Head of caudate nucleus (tissue), 42 donors: ENCODE measurements at places on chromosomes 5 and 9.

GRCh38 chr9:68506551-68506950 lies 34.1 kb downstream of the TMEM252 start:
- DNase-seq: no peak

DNA sequence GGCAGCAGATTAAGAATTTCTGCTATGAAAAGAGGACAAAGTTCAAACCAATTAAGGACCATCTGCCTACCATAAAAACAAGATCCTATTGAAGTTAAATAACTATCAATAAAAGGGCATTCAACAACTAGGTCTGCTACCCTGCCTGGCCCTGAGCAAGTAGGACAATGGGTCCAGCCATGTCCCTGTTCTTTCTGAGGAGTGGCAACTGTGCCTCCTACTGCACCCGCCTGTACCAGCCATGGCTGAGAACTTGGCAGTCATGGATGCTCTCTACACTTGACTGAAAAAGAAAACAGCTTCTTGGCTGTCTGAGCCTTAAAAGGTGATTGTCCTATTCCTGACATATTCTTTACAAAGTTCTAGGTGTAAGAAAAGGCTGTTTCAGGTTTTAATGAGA lies 652.4 kb downstream of the PDE4D start:
- no peak for DNase-seq

DNA sequence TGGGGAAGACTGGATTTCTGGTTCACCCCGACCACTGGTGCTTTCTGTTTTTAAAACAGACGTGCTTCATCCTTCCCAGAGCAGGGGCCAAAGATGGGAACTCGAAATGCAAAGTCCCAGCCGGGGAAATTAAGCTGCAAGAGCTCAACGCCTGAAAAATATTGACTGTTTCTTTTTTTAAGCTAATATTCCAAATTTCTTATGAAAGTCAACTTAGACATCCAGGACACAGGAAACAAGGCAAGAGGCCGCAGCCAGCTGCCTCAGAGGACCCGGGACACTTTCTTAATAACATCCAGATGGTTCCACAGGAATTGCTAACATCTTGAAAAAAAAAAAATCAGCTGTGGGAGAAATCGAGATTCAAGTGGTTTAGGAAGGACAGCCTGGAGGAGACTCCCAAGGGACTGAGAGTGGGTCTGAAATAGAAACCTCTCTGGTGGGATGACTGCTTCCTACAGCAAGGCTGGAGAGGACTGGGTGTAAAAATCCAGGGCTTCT lies 144.9 kb downstream of the FGF1 start:
- DNase-seq: no peak

DNA sequence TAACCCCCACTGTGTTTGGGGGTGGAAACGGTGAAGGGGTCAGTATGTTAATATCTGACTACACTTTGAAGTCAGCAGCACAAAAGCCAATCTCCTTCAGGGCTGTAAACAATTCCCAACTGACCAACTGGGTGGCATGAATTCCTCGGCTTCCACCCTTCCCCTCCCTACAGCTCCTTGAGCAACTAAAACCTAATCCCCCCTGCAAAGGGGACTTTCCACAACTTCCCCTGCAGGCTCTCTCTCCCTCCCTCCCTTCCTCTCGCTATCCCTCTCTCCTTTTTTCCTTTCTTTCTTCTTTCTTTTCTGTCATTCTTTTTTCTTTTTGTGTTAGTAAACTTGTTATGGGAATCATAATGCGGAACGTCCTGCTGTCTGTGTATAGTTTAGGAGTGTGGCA lies 65.1 kb upstream of the PTCH1 start:
- DNase-seq: no peak

DNA sequence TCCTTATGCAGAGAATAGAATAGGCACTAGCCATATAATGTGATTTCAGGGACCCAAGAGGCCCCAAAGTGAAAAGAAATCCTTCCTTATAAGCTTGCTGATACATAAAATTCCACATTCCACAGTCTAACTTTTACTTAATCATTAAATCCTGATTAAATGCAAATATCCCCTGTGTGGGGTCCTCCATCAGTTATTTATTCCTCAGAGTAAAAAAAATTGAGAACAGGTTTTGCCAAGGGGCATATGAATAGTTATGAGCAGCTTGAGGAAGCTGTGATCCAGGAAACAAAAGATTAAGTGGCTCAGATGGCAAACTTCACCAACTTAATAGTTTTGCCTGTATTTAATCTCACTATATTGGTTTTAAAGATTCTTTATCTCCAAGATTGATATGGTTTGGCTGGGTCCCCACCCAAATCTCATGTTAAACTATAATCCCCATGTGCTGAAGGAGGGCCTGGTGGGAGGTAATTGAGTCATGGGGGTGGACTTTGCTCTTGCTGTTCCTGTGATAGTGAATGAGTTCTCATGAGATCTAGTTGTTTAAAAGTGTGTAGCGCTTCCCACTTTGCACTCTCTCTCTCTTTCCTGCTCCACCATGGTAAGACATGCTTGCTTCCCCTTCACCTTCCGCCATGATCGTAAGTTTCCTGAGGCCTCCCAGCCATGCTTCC lies 324.9 kb downstream of the NPR3 start:
- DNase-seq: no peak

- DNase-seq: no peak
These were observed 41.9 kb downstream of the MOCS2 start for GRCh38 chr5:53067641-53068040.

DNA sequence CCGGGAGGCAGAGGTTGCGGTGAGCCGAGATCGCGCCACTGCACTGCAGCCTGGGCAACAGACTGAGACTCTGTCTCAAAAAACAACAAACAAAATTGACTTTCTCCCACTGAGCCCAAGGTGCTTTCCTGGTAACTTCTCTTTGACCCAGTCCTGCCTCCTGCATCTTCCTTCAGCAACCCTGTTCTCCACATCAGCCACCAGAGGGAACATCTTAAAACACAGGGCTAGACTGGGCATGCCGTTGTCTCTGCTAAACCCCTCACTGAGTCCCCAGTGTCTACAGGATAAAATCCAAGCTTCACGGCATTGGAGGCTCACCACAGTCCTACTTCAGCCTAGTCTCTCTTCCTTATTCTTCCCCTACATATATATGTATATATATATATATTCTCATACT lies 39.8 kb upstream of the KCNMB1 start:
- no peak for DNase-seq
